ENCODE measurements at places on chromosomes 16 and 17. TPM values are rescaled to one million over a fixed set of nuclear protein-coding genes. Genes with fewer than 3 reads are reported as not detected.

HID1 gene
- 17.1 TPM for total RNA-seq

STRADA gene
- total RNA-seq, result 20.5 TPM

CDK5RAP3 gene
- total RNA-seq, result 70.2 TPM

NT5C gene
- total RNA-seq, result 98.7 TPM

PKMYT1 gene
- not detected for total RNA-seq

OTOP3 gene
- not detected for total RNA-seq

TBCD gene
- 56.7 TPM for total RNA-seq

GRCh38 chr17:2615882-2616281 is 22.4 kb downstream of the PAFAH1B1 start:
- H3K36me3 ChIP-seq, result no peaks in the 10 kb centered on the region
- DNase-seq, result no peak
- no peaks in the 10 kb centered on the region for H3K27me3 ChIP-seq
- no peak overlapping the region for H3K4me3 ChIP-seq

DNA sequence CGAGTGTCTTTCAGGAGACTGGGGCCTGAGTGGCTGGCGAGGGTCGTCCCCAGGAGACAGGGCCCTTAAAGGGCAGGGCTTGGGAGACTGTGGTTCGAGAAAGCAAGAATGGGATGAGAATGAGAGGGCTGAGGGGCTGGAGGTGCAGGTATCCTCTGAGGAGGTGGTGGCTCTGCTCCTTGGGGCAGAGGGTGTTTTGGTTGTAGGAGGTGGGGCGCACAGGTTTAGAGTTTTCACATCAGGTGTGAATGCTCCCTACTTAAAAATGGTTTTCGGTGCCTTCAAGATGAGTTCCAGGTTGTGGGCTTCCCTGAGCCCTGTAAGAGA is 430 bp downstream of the BCAS3 start:
- peak overlapping the region; percentile 77 for H3K27ac ChIP-seq

GRCh38 chr17:10857976-10858375 is 20.1 kb upstream of the PIRT start:
- H3K27ac ChIP-seq, result no peak overlapping the region
- H3K27me3 ChIP-seq, result no peaks in the 10 kb centered on the region
- no peak for DNase-seq
- no peaks in the 10 kb centered on the region for H3K4me1 ChIP-seq
- no peak overlapping the region for H3K4me3 ChIP-seq

DNA sequence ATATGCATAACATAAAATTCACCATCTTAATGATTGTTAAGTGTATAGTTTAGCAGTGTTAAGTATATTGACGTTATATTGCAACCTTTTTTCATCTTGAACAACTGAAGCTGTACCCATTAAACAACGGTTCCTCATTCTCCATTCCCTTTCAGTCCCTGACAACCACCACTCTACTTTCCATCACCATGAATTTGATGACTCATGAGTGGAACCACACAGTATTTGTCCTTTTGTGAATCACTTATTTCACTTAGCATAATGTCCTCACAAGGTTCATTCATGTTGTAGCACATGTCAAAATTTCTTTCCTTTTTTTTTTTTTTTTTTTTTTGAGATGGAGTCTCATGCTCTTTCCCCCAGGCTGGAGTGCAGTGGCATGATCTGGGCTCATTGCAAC is 46.0 kb downstream of the HOXB1 start:
- H3K27ac ChIP-seq, result no peak overlapping the region
- H3K27me3 ChIP-seq, result no peaks in the 10 kb centered on the region
- no peaks in the 10 kb centered on the region for H3K4me1 ChIP-seq
- no peaks in the 10 kb centered on the region for H3K36me3 ChIP-seq
- DNase-seq, result no peak
- no peak overlapping the region for H3K4me3 ChIP-seq

DNA sequence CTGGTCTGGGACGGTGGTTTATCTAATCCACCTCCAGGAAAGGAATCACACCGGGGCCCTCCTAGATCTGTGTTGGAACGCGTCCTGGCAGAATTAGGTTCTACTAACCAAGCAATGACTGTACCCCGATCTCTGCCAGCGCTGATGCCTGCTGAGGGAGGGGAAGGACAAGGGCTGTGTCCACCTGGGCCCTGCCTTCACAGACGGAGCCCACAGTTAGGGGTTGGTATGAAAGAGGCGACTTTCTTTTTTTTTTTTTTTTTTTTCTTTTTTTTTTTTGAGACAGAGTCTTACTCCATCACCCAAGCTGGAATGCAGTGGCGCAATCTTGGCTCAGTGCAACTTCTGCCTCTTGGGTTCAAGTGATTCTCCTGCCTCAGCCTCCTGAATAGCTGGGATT is 9.9 kb upstream of the KRT19 start:
- DNase-seq, result no peak
- no peak overlapping the region for H3K4me3 ChIP-seq
- H3K4me1 ChIP-seq, result no peaks in the 10 kb centered on the region
- no peak overlapping the region for H3K27ac ChIP-seq

- H3K4me1 ChIP-seq, result peaks cover 19% of the 10 kb centered on the region
- no peak overlapping the region for H3K27ac ChIP-seq
- DNase-seq, result no peak
- H3K36me3 ChIP-seq, result no peaks in the 10 kb centered on the region
- H3K27me3 ChIP-seq, result no peaks in the 10 kb centered on the region
These were observed 11.2 kb downstream of the SPNS3 start for GRCh38 chr17:4444782-4445473.

GRCh38 chr16:22425036-22425801 is 50.8 kb upstream of the CDR2 start:
- peaks cover 21% of the 10 kb centered on the region for H3K4me1 ChIP-seq
- H3K27ac ChIP-seq, result peak overlapping the region; percentile 72
- peak overlapping the region; percentile 17 for H3K4me3 ChIP-seq
- peaks cover 45% of the 10 kb centered on the region for H3K36me3 ChIP-seq

DNA sequence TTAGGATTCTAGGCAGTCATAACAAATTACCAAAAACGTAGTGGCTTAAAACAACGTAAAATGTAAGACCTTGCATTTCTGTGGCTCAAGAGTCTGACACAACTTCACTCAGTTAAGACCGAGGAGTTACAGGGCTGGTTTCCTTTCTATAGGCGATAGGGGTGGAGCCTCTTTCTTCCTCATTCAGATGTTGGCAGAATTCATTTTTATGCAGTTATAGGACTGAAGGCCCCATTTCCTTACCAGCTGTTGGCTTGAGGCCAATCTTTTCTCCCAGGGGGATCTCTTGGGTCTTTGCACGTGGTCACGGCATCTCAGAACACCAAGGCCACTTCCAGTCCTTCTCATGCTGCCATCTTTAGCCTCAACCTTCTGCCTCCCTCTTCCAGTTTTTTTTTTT is 145.2 kb downstream of the KCNJ2 start:
- no peak overlapping the region for H3K4me3 ChIP-seq
- H3K36me3 ChIP-seq, result no peaks in the 10 kb centered on the region
- no peak for DNase-seq
- H3K27me3 ChIP-seq, result no peaks in the 10 kb centered on the region
- no peaks in the 10 kb centered on the region for H3K4me1 ChIP-seq
- no peak overlapping the region for H3K27ac ChIP-seq

GRCh38 chr17:77096570-77097214 is 44.1 kb upstream of the SEC14L1 start:
- H3K27me3 ChIP-seq, result no peaks in the 10 kb centered on the region
- no peak overlapping the region for H3K4me3 ChIP-seq
- H3K36me3 ChIP-seq, result peaks cover 41% of the 10 kb centered on the region
- no peak for DNase-seq

- no peak overlapping the region for H3K4me3 ChIP-seq
- H3K4me1 ChIP-seq, result peaks cover 10% of the 10 kb centered on the region
- no peak overlapping the region for H3K27ac ChIP-seq
- no peaks in the 10 kb centered on the region for H3K36me3 ChIP-seq
- DNase-seq, result no peak
- no peaks in the 10 kb centered on the region for H3K27me3 ChIP-seq
These were observed 97.9 kb upstream of the ZNF469 start for GRCh38 chr16:88284626-88285513.

DNA sequence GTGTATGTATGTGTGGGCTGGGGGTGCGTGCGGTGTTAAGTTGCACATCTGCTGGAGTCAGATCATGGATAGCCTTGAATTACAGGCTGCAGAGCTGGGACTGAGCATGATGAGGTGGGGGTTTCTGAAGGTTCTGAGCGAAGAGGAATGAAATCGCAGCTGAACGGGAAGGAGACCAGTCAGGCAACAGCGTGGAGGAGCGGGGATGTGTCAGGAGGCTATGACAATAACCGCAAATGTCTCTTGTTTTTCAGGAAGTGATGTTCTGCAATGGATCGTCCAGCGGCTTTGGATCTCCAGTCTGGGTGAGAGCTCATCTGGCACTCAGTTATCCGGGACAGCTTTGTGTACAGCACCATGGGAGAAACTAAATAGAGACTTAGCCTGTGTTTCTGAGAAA is 20.9 kb downstream of the RGS9 start:
- no peak overlapping the region for H3K4me3 ChIP-seq
- no peaks in the 10 kb centered on the region for H3K27me3 ChIP-seq
- no peak overlapping the region for H3K27ac ChIP-seq
- H3K4me1 ChIP-seq, result no peaks in the 10 kb centered on the region
- DNase-seq, result no peak
- H3K36me3 ChIP-seq, result peaks cover 17% of the 10 kb centered on the region

- H3K4me3 ChIP-seq, result no peak overlapping the region
- H3K4me1 ChIP-seq, result no peaks in the 10 kb centered on the region
- H3K27me3 ChIP-seq, result no peaks in the 10 kb centered on the region
- no peak for DNase-seq
These were observed 13.2 kb upstream of the RPTOR start for GRCh38 chr17:80531400-80531799.

- no peaks in the 10 kb centered on the region for H3K4me1 ChIP-seq
- H3K4me3 ChIP-seq, result no peak overlapping the region
- no peak for DNase-seq
- peaks cover 83% of the 10 kb centered on the region for H3K36me3 ChIP-seq
- H3K27me3 ChIP-seq, result no peaks in the 10 kb centered on the region
These were observed 28.2 kb upstream of the CDC6 start for GRCh38 chr17:40259505-40259904.

GRCh38 chr16:84082110-84082509 is 34.6 kb downstream of the MBTPS1 start:
- no peak overlapping the region for H3K27ac ChIP-seq
- H3K4me3 ChIP-seq, result no peak overlapping the region
- H3K4me1 ChIP-seq, result peaks cover 6% of the 10 kb centered on the region

DNA sequence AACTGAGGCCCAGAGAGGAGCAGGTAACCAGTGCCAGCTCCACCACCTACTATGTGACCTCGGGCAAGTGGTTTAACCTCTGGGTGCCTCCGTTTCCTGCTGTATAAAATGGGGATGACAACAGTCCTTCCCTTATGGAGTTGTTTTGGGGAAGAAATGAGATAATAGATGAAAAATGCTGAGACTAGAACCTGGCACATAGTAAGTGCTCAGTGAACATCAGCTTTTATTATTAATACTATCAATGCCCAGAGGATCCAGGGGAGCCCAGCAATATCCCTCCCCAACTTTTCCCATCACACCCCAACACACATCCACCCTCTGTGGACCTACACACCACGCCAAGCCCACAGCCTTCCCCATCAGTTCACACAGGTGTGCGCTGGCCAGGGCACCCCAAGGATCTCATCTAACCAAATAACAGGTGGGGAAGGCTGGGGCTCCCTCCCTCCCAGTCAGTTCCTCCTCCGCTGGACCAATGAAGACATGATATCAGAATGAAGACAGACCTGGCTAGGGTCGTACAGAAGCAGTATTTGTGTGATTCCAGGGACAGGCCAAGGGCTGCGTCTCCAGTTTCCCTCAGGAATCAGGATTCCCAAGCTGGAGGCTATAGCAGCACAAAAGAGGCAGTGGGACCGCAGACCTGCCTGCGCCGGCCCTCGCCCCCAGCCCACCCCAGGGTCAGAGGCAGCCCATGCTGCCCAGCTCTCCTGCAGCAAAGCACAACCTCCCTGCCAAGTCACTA is 1.8 kb downstream of the ATP2A3 start:
- H3K4me1 ChIP-seq, result peaks cover 64% of the 10 kb centered on the region
- DNase-seq, result no peak
- no peaks in the 10 kb centered on the region for H3K27me3 ChIP-seq
- H3K27ac ChIP-seq, result peak overlapping the region; percentile 81
